ENCODE measurements at places on chromosomes 4 and X. TPM values are rescaled to one million over a fixed set of nuclear protein-coding genes. Genes with fewer than 3 reads are reported as not detected.

MYOZ2 gene
- total RNA-seq: 32.6 TPM

CT83 gene
- not detected for total RNA-seq

ATOH1 gene
- not detected for total RNA-seq

AMER1 gene
- total RNA-seq: 4.3 TPM

FTHL17 gene
- not detected for total RNA-seq

FBXL5 gene
- 97.5 TPM for total RNA-seq

LONRF3 gene
- total RNA-seq: 53.3 TPM

NRK gene
- total RNA-seq: 0.31 TPM

RAI2 gene
- 2.5 TPM for total RNA-seq

NPY5R gene
- not detected for total RNA-seq

PRPS2 gene
- total RNA-seq: 0.98 TPM

GYG2 gene
- 0.92 TPM for total RNA-seq

DNA sequence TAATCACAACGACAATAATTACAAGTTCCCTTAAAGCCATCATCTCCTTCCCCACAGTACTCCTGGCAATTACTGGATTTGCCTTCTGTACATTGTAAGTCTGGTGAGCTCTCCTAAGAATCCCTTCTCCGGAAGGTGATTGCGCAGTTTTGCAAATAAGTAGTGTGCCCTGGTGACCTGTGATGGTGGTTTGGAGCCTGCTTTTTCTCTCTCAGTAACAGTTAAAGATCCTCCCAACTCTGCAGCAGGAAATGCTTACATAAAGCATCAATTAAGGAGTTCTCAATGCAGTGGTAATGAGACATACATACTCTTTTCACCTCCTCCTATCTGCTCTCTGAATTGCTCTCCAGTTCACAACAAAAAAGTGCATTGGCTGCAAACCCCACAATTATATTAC lies 159.7 kb downstream of the SH2D1A start:
- no peak overlapping the region for H3K4me3 ChIP-seq
- no peak overlapping the region for H3K27ac ChIP-seq
- H3K4me1 ChIP-seq: no peaks in the 10 kb centered on the region
- no peak for DNase-seq
- H3K36me3 ChIP-seq: no peaks in the 10 kb centered on the region

GRCh38 chr4:3522326-3522640 lies 9.9 kb downstream of the LRPAP1 start:
- no peak overlapping the region for H3K27ac ChIP-seq
- no peak overlapping the region for H3K4me3 ChIP-seq
- no peaks in the 10 kb centered on the region for H3K36me3 ChIP-seq
- no peaks in the 10 kb centered on the region for H3K27me3 ChIP-seq
- no peaks in the 10 kb centered on the region for H3K4me1 ChIP-seq

DNA sequence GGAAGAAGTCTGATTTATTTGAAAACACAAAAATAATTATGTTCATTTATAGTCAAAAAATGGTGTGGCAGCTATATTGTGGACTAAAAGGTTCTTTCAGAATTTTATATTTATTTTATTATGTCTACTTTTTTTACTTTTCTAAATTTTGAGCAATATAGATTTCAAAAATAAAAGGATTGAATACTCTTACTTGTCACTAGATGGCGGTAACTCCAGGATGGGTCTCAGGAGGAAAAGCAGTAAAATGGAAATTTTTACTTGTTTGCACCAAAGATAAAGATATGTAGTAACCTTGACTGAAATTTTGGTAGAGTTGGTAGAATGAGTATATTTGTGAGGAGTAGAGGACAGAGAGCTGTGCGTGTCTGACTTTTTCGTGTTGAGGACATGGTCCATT lies 14.5 kb upstream of the DACH2 start:
- no peaks in the 10 kb centered on the region for H3K27me3 ChIP-seq
- no peak overlapping the region for H3K27ac ChIP-seq
- H3K4me1 ChIP-seq: no peaks in the 10 kb centered on the region
- DNase-seq: no peak
- no peak overlapping the region for H3K4me3 ChIP-seq

- no peaks in the 10 kb centered on the region for H3K27me3 ChIP-seq
- no peak overlapping the region for H3K4me3 ChIP-seq
- no peaks in the 10 kb centered on the region for H3K36me3 ChIP-seq
- H3K4me1 ChIP-seq: no peaks in the 10 kb centered on the region
- no peak for DNase-seq
Observed at GRCh38 chrX:149286940-149287349, 218.2 kb downstream of the IDS start.

- no peak within 1 kb of the TSS for H3K27ac ChIP-seq
- H3K4me3 ChIP-seq: no peak within 1 kb of the TSS
- H3K4me1 ChIP-seq: no peaks in the 10 kb centered on the region
- DNase-seq: no peak
- H3K27me3 ChIP-seq: no peaks in the 10 kb centered on the region
- H3K36me3 ChIP-seq: no peaks in the 10 kb centered on the region
Observed at GRCh38 chrX:35919536-35920309, at the start of gene CFAP47. Gene CFAP47, plus strand, starts transcription at chrX:35919734. Its CDS starts 66 bp downstream, at chrX:35919800.

GRCh38 chrX:138890491-138890890 lies 179.0 kb upstream of the FGF13 start:
- H3K27me3 ChIP-seq: no peaks in the 10 kb centered on the region
- DNase-seq: no peak
- no peaks in the 10 kb centered on the region for H3K36me3 ChIP-seq
- no peak overlapping the region for H3K27ac ChIP-seq
- H3K4me3 ChIP-seq: no peak overlapping the region

DNA sequence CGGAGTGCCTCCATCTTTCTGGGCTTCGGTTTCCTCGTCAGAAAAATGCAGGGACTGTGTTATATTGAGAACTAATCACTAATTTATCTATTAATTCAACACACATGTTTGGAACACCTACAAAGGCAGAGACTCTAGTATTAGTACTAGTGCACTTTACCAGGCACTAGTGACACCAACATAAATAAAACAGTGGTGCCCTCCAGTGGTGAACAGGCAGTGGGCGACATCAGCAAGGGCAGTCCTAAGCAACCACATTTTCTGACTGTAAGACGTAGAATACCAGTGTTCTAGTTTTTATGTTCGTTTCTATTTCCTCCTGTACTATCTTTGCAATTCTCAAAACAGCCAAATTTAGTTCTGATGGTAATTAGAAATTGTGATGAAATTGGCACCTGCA lies 69.1 kb upstream of the UCP1 start:
- DNase-seq: no peak
- no peaks in the 10 kb centered on the region for H3K4me1 ChIP-seq
- H3K4me3 ChIP-seq: no peak overlapping the region
- H3K27me3 ChIP-seq: no peaks in the 10 kb centered on the region

GRCh38 chr4:35972814-35973213 lies 271.5 kb downstream of the ARAP2 start:
- H3K4me3 ChIP-seq: no peak overlapping the region
- H3K27me3 ChIP-seq: no peaks in the 10 kb centered on the region
- no peak overlapping the region for H3K27ac ChIP-seq

DNA sequence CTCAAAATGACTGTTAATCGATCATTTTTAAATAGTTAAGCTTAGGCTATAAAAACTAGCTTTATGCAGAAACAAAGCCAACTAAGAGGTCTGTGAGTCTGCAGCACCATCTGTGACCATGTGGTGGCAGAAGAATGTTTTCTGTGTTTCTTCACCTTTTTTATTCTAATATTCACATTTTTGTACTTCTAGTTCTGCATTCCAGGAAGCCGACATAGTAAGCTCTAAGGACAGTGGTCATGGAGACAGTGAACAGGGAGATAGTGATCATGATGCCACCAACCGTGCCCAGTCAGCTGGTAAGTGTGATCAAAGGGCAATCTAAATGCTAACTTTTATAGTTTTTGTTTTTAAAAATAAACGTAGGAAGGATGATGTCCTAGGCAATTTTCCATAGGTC lies 5.6 kb downstream of the PCDH10 start:
- H3K27me3 ChIP-seq: peaks cover 34% of the 10 kb centered on the region
- no peaks in the 10 kb centered on the region for H3K36me3 ChIP-seq
- H3K4me3 ChIP-seq: no peak overlapping the region
- H3K4me1 ChIP-seq: peaks cover 32% of the 10 kb centered on the region
- H3K27ac ChIP-seq: no peak overlapping the region

- H3K4me1 ChIP-seq: no peaks in the 10 kb centered on the region
- no peak overlapping the region for H3K4me3 ChIP-seq
- H3K36me3 ChIP-seq: no peaks in the 10 kb centered on the region
Observed at GRCh38 chr4:183808097-183808456, 97.0 kb upstream of the STOX2 start.

DNA sequence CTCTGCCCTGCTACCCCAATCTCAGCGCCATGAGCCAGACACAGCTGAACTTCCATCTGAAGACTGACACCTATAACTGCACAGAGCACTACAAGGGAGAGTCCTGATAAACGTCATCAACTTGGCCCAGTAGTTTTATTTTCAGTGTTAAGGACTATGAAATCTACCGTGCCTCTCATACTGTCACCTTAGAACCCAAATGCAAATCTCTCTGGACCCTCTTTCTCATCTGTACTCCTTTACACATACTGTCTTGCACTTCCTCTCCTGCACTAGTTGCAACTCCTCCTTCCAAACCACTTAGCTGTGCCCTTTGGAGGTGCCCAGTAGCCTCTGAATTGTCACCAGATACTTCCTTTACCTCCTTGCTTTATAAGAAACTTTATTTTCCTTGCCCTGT lies 420.2 kb upstream of the CNKSR2 start:
- no peak overlapping the region for H3K27ac ChIP-seq
- H3K4me3 ChIP-seq: no peak overlapping the region
- no peaks in the 10 kb centered on the region for H3K27me3 ChIP-seq
- no peaks in the 10 kb centered on the region for H3K4me1 ChIP-seq
- H3K36me3 ChIP-seq: no peaks in the 10 kb centered on the region
- DNase-seq: no peak

DNA sequence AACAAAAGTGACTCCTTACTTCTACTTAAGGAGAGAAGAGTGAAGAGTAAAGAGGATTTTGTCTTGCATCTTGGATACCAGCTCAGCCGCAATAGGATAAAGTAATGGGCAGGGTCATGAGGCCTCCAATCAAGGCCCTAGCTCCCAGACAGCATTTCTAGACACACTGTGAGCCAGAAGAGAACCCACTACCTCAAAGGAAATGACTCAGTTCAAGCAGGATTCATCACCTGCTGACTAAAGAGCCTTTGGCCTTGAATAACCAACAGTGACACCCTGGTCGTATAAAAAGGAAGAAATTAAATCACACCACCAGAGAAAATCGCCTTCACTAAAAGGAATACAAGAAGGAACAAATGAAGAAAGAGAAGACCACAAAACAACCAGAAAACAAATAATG lies 416.1 kb downstream of the PCDH18 start:
- no peak overlapping the region for H3K27ac ChIP-seq
- H3K27me3 ChIP-seq: no peaks in the 10 kb centered on the region
- DNase-seq: no peak

- H3K4me1 ChIP-seq: no peaks in the 10 kb centered on the region
- H3K27ac ChIP-seq: no peak overlapping the region
- H3K27me3 ChIP-seq: no peaks in the 10 kb centered on the region
- no peak overlapping the region for H3K4me3 ChIP-seq
- no peaks in the 10 kb centered on the region for H3K36me3 ChIP-seq
- DNase-seq: no peak
Observed at GRCh38 chr4:185100423-185100822, 42.6 kb upstream of the SLC25A4 start.

DNA sequence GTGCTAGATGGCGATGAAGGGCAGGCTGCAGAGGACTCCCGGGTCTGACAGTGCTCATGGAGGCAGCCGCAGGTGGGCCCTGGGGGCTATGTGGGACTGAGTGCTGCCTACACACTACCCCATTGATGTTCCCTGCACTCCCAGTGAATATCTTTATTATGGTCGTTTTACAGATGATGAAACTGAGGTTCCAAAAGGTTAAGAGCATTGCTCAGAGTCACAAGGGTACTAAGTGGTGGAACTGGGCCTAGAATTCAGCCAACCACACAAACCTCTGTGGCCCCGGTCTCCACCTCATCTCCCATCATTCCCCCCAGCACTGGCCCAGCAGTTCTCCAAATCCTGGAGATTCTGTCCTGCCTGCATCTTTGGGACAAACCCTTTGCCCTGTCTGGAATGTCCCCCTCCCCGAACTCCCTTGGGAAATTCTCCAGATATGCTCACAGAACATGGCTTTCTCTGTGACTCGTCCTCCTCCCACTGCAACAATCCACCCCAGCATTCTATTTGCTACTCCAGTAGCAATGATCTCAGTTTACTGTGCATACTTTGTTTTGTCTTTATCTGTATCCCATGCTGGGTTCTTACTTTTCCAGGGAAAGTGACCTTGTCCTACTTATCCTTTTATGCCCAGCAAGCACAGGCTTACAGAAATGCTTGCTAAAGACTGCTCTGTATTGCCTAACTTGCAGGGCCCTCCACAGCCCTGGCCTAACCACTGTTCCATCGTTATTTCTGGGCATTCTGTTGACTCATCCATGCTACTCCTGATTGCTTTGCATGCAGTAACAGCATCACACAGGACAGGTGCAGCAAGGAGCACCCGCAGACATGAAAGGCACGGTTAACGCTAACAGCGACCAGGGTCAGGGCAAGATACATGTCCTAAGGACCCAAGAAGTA lies 14.0 kb downstream of the PNMA6F start:
- no peak overlapping the region for H3K4me3 ChIP-seq
- no peak overlapping the region for H3K27ac ChIP-seq
- DNase-seq: no peak
- H3K27me3 ChIP-seq: no peaks in the 10 kb centered on the region
- no peaks in the 10 kb centered on the region for H3K36me3 ChIP-seq
- no peaks in the 10 kb centered on the region for H3K4me1 ChIP-seq

- H3K4me3 ChIP-seq: no peak overlapping the region
- H3K36me3 ChIP-seq: no peaks in the 10 kb centered on the region
- DNase-seq: no peak
- no peaks in the 10 kb centered on the region for H3K4me1 ChIP-seq
- no peak overlapping the region for H3K27ac ChIP-seq
Observed at GRCh38 chr4:43732829-43733426, 715.7 kb downstream of the KCTD8 start.

DNA sequence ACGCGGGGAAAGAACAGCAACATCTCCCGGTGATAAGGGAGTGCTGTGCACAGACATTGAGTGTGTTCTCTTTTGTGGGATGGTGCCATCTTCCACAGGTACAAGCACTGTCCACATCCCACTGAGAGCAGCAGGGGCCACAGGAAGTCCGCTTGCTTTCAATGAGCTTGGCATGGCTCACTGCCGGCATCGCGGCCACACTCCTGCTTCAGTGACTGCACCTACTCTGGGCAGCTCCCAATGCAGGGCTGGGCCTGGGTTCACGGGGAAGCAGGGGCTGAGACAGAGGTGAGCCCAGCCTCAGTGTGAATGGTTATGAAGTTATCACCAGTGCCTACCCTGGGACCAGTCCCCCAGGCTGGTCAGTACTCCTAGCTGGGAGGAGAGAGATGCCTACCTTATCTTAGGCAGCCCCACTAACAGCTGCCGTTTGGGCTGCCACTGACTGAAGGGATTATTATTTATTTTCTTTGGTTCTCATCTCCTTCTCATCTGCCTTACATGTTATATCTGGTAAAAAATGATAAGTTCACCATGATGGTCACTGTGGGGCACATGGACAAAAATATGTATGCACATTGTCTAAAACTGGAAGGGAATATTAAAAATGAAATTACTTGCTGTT lies 99.2 kb downstream of the MGST2 start:
- H3K4me3 ChIP-seq: peak overlapping the region; percentile 31
- H3K36me3 ChIP-seq: no peaks in the 10 kb centered on the region
- no peak for DNase-seq

GRCh38 chr4:18106620-18107019 lies 85.1 kb upstream of the LCORL start:
- DNase-seq: no peak
- H3K4me1 ChIP-seq: peaks cover 3% of the 10 kb centered on the region
- peaks cover 5% of the 10 kb centered on the region for H3K27me3 ChIP-seq
- H3K4me3 ChIP-seq: no peak overlapping the region
- H3K27ac ChIP-seq: no peak overlapping the region
